ENCODE measurements at places on chromosomes 4 and X. TPM values are rescaled to one million over a fixed set of nuclear protein-coding genes. Genes with fewer than 3 reads are reported as not detected.

MAGEC1 gene
- total RNA-seq, result not detected

DNA sequence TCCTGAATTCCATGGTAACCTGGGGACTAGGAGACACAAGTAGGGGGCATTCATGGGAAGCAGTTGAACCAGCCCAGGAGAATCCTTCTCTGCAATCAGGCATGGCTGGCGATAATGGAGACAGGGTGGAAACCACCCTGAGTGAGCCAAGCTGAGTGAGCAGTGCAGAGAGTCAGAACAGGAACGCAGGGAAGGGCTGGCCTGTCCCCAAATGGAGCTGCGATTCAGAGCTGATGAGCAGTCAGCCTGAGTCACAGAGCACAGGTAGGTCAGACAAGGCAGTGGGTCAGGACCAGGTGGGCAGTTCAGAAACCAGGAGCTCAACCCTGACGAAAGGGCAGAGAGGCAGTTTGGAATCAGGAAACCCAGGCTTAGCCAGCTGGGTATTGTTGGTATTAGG lies 129.0 kb downstream of the BTC start:
- no peaks in the 10 kb centered on the region for H3K36me3 ChIP-seq
- H3K4me1 ChIP-seq, result no peaks in the 10 kb centered on the region
- no peak for DNase-seq
- H3K4me3 ChIP-seq, result no peak overlapping the region
- H3K27me3 ChIP-seq, result peaks cover 3% of the 10 kb centered on the region
- H3K27ac ChIP-seq, result no peak overlapping the region

GRCh38 chrX:49042581-49043219 lies 457 bp downstream of the TFE3 start:
- H3K4me3 ChIP-seq, result peak overlapping the region; percentile 94
- DNase-seq, result no peak
- no peaks in the 10 kb centered on the region for H3K27me3 ChIP-seq

GRCh38 chrX:9853307-9853706 lies 67.1 kb downstream of the SHROOM2 start:
- H3K4me3 ChIP-seq, result no peak overlapping the region
- no peak overlapping the region for H3K27ac ChIP-seq
- no peaks in the 10 kb centered on the region for H3K4me1 ChIP-seq
- no peak for DNase-seq
- no peaks in the 10 kb centered on the region for H3K36me3 ChIP-seq

DNA sequence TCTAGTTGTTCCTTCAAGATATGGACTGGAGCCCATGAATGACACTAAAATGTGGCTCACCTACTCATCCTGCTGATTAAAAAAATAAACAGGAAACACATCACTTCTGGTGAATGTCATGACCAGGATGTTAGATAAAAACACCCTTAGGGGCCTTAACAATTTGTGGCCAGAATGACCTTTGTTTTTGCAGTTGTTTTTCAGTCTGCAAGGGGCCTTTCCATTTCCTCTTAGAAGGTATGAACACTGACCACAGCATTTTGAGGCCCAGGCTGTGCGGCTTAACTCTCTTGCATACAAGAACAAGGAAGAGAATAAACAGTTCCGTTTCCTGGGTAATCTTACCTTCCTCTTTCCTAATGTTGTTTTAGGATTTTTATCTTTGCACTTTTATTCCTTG lies 113.2 kb downstream of the IL1RAPL2 start:
- H3K4me1 ChIP-seq, result no peaks in the 10 kb centered on the region
- H3K27me3 ChIP-seq, result no peaks in the 10 kb centered on the region
- DNase-seq, result no peak
- H3K27ac ChIP-seq, result no peak overlapping the region

GRCh38 chrX:106437407-106437806 lies 174.4 kb upstream of the RADX start:
- H3K27ac ChIP-seq, result no peak overlapping the region
- no peaks in the 10 kb centered on the region for H3K4me1 ChIP-seq
- no peaks in the 10 kb centered on the region for H3K27me3 ChIP-seq
- H3K36me3 ChIP-seq, result no peaks in the 10 kb centered on the region
- no peak overlapping the region for H3K4me3 ChIP-seq
- DNase-seq, result no peak

MAGEA9B gene
- total RNA-seq, result not detected

DNA sequence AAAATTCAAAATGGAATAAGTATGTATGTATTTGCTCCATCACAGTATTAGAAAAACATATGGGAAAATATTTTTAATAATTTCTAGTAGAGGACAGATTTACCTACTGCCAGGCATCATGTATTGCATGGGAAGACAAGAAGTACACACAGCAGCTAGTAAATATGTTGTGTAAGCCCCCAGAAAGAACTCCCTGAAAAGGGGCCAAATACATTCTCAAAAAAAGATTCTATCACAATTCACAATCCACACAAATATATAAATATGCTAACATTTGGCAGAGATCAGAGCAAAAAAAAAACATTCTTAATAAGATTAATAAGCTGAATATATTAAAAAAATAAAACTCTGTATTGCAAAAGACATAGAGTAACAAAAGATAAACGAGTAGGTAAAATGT lies 28.0 kb downstream of the SLC10A6 start:
- H3K36me3 ChIP-seq, result no peaks in the 10 kb centered on the region
- no peak overlapping the region for H3K27ac ChIP-seq
- H3K4me1 ChIP-seq, result no peaks in the 10 kb centered on the region
- no peaks in the 10 kb centered on the region for H3K27me3 ChIP-seq

GRCh38 chrX:127606590-127606989 lies 445.6 kb downstream of the ACTRT1 start:
- no peak for DNase-seq
- no peaks in the 10 kb centered on the region for H3K4me1 ChIP-seq
- no peaks in the 10 kb centered on the region for H3K36me3 ChIP-seq
- no peak overlapping the region for H3K4me3 ChIP-seq

DDIT4L gene
- 0.95 TPM for total RNA-seq

DNA sequence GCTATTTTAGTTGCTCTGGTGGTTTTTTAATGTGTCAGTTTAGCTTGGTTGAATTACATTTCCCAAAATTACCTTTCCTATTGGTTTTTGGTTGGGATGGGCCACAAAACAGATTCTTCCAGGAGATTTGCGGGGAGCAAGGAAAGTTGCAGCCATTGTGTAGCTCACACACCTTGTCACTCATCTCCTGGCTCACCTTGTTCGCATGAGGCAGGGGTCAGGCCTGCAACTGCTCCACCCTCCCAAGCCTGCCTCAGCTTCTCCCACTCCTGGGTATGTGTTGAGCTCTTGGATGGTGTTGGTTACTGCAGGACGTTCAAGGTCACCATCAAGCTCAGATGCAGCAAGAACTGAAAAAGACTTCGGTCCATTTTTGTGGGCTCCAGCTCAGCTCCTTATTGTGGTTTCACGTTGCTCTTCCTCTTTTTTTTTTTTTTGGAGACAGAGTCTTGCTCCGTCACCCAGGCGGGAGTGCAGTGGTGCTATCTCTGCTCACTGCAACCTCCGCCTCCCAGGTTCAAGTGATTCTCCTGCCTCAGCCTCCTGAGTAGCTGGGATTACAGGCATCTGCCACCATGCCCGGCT lies 95.6 kb upstream of the METTL14 start:
- H3K27ac ChIP-seq, result no peak overlapping the region
- peaks cover 4% of the 10 kb centered on the region for H3K36me3 ChIP-seq
- H3K4me3 ChIP-seq, result no peak overlapping the region

DNA sequence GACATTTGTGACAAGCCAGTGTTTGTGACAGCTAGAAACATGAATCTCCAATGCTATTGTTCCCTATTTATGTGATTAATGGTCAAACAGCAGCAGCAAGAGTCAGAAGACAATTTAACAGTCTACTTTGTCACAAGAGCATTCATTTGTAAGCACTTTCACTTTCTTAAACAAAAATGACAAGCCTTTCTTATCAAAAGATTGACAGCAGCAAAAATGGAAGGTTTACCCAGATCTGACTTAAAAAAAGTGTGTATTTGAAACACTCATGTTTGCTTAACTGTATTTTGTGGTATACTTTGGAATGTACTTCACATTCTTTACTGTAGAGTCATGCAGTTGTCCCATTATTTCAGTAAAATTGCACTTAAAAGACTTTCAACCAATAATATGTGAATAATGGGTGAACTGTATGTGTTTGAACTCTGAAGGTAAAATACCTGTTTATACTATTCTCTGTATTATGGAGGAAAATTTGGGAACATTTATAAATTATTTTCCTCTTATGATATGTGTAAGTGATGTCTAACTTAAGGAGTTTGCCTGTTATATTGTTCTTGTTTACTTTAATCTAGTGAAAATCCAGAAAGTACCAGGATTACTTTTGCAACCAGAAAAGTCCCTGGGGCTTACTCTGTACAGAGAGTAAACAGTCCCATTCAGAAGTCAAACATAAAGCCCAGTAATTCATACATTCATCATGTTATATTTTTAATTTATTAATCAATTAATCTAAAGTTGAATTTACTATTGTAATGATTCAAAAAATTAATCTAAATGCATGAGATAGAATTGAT lies 314.9 kb upstream of the TRAM1L1 start:
- H3K27me3 ChIP-seq, result no peaks in the 10 kb centered on the region
- no peaks in the 10 kb centered on the region for H3K36me3 ChIP-seq
- no peak overlapping the region for H3K27ac ChIP-seq
- DNase-seq, result no peak
- no peaks in the 10 kb centered on the region for H3K4me1 ChIP-seq

DNA sequence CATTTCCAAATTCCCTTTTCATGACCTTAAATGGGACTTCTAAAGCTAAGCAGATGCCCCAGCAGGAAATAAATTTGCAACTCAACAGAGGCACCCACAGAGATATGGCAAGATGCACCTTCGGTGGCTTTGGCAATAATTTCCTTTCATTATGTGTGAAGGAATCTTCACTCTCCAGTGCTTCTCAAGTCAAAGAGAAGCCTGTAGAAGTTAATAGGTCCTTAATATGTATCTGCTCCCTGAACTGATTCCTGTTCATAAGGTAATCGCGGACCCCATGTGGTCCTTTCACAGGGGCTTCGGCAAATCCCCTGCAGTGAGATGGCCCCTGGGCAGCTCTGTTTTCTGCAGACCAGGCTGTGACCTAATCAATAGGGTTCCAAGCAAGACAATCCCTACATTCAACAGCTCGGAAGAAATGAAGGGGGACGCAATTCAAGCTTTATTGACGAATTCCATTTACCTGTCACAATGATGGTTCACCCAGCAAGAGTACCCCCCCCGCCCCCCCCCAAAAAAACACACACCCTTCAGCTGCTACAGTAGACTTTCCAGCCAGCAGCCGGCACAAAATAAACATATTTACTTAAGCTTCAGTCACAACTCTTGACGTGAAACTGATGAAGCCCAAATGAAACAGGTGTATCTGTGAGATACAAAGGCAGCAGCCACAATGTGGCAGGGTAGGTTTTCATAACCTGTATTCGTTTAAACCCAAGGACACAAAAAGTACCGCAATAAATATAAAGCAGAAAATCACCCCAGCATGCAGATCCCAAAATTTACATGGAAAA lies 35.3 kb downstream of the FAT1 start:
- H3K4me3 ChIP-seq, result no peak overlapping the region
- H3K4me1 ChIP-seq, result no peaks in the 10 kb centered on the region

- H3K4me3 ChIP-seq, result no peak overlapping the region
- H3K27me3 ChIP-seq, result no peaks in the 10 kb centered on the region
- no peaks in the 10 kb centered on the region for H3K36me3 ChIP-seq
- H3K4me1 ChIP-seq, result peaks cover 55% of the 10 kb centered on the region
- DNase-seq, result peak; percentile 59
- peak overlapping the region; percentile 81 for H3K27ac ChIP-seq
Measured at GRCh38 chr4:113899271-113900070, 80.0 kb downstream of the ARSJ start.

DNA sequence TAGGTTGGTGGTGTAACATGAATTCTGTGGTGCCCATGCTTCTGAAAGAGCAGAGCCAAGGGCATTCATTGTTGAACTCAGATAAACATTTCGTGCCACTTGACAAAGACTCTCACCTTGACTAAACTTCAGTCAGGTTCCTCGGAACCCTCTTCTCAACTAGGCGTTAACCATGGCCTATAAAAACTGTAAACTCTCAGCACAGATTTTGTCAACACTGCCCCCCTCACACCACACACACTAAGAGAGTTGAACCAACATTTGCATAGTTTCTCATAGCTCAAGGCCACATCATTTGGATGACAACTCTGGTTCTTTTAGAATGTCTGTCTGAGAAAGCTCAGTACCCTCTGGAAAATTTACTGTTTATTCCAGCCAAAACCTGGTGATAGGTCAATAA lies 28.1 kb downstream of the CASP6 start:
- no peak overlapping the region for H3K4me3 ChIP-seq
- DNase-seq, result no peak
- H3K4me1 ChIP-seq, result peaks cover 32% of the 10 kb centered on the region
- peaks cover 49% of the 10 kb centered on the region for H3K36me3 ChIP-seq
- no peaks in the 10 kb centered on the region for H3K27me3 ChIP-seq

DNA sequence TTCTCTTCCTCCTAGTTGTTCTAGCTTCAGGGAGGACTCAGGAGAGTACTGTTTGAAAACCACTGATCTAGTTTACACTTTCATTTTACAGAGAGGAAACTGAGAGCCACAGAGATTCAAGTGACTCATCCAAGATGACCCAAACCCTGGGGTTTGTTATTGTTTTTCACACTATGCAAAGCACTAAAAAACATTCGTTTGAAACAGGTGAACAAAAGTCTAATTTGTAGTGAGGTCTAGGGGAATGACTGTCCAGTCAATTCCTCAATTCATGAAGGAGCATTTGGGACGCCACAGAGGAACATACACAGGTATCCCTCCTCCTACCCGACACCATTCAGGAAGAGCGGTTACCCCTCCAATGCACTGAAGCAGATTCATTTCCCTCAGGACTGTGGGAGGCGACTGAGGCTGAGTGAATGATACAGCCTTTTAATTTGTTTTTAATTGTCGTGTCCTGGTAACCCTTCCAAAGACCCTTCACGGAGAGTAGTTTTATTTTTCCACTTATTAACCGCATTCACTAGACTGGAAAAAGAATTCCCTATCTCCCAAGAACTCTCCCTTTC lies 30.3 kb downstream of the TLR10 start:
- H3K27me3 ChIP-seq, result no peaks in the 10 kb centered on the region
- DNase-seq, result no peak
- peaks cover 8% of the 10 kb centered on the region for H3K4me1 ChIP-seq
- H3K4me3 ChIP-seq, result no peak overlapping the region
- H3K36me3 ChIP-seq, result no peaks in the 10 kb centered on the region

GRCh38 chrX:41723826-41724225 lies at the start of gene GPR82:
GPR82 (plus strand) TSS chrX:41724181; CDS start chrX:41727027, 2,846 bp downstream.
- DNase-seq, result no peak
- H3K4me1 ChIP-seq, result peaks cover 58% of the 10 kb centered on the region
- H3K27me3 ChIP-seq, result no peaks in the 10 kb centered on the region
- H3K36me3 ChIP-seq, result peaks cover 18% of the 10 kb centered on the region
- H3K4me3 ChIP-seq, result no peak within 1 kb of the TSS

DNA sequence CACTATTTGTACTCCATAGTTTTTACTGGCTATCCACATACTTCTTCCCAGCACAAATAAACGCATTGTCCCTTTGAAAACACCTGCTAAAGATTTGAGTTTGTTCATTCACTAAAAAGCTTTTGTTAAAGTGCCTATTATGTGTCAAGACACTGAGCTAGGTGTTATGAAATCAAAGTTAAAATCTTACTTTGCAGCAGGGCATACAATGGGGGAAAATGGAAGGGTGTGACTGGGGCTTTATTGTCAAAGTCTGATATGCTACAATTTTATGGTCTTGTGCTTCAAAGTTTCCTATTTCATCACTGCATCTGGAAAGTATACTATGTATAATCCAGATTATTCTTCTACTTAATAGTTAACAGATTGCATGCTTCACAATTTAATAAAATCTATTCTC lies 128.4 kb downstream of the PPP3CA start:
- no peak overlapping the region for H3K27ac ChIP-seq
- H3K36me3 ChIP-seq, result no peaks in the 10 kb centered on the region
- DNase-seq, result no peak
- H3K4me1 ChIP-seq, result peaks cover 15% of the 10 kb centered on the region
- no peak overlapping the region for H3K4me3 ChIP-seq

GRCh38 chr4:118909173-118909956 lies 20.7 kb downstream of the SYNPO2 start:
- DNase-seq, result no peak
- peaks cover 17% of the 10 kb centered on the region for H3K27me3 ChIP-seq
- no peaks in the 10 kb centered on the region for H3K36me3 ChIP-seq
- H3K4me3 ChIP-seq, result no peak overlapping the region
- H3K27ac ChIP-seq, result no peak overlapping the region

INPP4B gene
- total RNA-seq, result 46.9 TPM

All from activated CD8-positive, alpha-beta T cell treated with anti-CD3 and anti-CD28 coated beads for 36 hours (primary cell).